Right forelimb (tissue), 1 donor: ENCODE measurements at places on chromosomes 2 and 18.

GRCh38 chr2:20424300-20425290 lies 22.3 kb upstream of the RHOB start:
- peak; percentile 51 for DNase-seq

DNA sequence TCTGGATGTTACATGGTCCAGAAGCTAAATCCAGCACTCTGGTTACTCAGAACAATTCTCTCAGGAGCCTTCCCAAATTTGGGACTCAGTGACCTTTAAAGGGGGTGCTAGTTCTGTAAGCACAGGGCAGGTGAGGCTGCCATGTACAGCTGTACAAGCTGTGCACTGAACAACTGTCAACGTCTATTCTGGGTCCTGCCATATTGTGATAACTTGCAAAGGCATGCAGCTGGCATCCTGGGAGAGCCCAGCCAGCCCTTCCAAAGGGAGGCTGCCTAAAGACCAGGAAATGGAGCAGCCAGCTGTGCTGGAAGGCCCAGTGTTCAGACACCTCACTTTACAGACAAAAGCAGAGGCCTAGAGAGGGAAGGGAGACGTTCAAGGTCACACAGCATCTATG lies 204.8 kb downstream of the KLHL29 start:
- DNase-seq: peak; percentile 46

- DNase-seq: no peak
These were observed 31.7 kb upstream of the SERTAD2 start for GRCh38 chr2:64685430-64685829.

- no peak for DNase-seq
These were observed 207.0 kb upstream of the VWC2L start for GRCh38 chr2:214203744-214204289.

DNA sequence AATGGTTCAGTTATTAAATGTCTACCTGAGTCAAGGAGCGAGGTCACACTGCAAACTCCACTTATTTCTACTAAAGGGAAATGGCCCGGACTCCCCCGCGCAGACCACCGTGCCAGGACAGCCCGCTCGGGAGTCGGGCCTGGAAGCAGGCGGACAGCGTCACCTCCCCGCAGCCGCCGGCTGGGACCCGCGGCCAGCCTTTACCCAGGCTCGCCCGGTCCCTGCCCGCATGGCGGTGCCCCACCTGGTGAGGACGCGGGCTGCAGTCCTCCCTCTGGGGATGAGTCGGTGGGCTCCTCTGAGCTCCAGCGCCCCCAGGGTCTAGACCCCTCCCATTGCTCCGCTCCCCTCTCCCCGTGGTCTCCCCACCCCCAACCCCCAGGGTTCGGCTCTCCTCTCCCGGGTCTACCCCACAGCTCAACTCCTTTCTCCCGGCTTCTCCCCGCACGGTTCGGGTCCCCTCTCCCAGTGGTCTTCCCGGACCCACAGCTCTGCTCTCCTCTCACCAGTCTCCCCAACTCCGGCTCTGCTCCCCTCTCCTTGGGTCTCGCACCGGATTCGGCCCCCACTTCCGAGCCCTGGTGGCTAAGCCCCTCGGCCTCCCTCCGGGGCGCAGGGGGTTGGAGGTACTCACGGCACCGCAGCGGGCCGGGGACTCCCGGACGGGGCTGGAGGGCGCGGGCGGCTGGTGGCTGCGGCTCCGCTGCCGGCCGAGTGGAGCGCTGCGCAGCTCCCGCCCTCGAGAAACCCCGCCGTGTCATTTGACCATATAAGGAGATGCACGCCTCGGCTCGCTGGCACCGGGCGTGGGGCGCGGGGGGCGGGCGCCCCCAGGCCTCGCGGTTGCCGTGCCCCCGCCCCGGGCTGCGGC lies at the start of gene FHL2:
FHL2 (minus strand) TSS at position 716 of the 871 bp plus-strand sequence. CDS start 12,535 bp downstream, outside the sequence.
- DNase-seq: peak; percentile 87

DNA sequence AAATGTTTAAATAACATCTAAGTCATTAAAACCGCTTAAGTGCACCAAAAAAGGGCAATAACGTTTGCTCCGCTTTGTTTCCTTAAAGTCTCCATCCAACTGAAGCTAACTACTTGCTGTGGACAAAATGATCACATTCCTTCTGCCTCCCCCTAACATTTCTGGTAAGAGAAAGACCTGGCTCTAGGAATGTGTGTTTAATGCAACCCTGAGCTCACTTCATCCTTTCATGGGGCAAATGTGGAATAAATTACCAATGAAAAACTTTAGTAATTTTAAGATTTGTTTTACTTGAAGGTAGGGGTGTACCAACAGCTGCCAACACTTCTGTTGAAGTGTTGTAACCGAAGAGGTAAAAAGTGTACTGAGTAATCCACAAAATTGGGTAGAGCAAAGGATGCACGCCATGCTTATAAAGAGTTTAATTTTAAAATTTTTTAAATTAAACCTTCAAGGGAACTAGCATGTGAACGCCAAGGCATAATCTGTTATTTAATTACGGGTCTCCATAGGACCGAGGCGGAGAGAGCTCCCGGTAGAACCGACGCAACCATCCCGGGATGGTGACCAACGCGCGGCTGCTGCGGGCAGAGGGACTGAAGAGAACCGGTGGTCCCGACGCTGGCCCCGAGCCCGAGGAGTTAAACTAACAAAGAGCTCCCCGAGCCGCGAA lies 1.1 kb downstream of the HNRNPLL start:
- no peak for DNase-seq

DNA sequence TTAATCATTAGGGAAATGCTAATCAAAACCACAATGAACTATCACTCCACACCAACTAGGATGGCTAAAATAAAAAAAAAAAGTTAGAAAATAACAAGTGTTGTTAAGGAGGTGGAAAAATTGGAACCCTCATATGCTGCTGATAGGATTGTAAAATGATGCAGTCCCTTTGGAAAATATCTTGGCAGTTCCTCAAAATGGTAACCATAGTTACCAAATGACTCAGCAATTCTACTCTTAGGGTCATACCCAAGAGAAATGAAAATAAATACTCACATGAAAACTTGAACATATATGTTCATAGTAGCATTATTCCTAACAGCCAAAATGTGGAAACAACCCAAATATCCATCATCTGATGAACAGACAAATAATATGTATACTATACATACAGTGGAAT lies 15.7 kb upstream of the ACVR2A start:
- no peak for DNase-seq

- no peak for DNase-seq
These were observed 398.9 kb downstream of the DCC start for GRCh38 chr18:52738946-52739345.

DNA sequence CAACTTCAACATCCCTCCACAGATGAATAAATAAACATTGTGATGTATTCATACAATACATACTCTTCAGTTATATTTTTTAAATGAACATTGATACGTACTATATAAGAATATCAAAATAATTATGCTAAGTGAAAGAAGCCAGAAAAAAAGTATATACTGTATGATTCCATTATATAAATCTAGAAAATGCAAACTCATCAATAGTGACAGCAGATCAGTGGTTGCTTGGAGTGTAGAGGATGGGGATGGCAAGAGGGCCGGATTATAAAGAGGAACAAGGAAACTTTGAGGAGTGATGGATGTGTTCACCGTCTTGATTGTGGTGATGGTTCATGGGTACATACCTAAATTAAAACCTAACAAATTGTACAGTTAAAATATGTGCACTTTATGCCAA lies 3.0 kb upstream of the TTC27 start:
- no peak for DNase-seq

GRCh38 chr2:207248702-207249377 lies 83.1 kb upstream of the KLF7 start:
- no peak for DNase-seq

DNA sequence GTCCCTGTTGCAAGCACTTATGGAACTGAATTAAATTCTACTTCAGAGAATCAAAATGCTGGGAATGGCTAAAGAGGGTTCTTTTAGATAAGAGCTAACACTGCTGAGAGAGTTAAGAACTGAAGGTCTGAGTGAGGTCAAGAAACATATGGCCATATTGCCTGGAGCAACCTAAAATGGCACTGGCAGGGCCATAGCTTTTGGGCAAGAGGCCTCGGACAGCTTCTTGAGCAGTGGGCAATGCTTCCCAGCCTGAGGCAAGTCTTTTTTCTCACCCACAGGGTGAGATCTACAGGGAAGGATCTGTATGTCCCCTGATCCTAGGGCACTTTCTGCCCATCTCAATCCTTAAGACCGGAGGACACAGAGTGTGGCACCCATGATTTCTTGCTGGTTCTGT lies 244.6 kb upstream of the NT5C1B start:
- no peak for DNase-seq

DNA sequence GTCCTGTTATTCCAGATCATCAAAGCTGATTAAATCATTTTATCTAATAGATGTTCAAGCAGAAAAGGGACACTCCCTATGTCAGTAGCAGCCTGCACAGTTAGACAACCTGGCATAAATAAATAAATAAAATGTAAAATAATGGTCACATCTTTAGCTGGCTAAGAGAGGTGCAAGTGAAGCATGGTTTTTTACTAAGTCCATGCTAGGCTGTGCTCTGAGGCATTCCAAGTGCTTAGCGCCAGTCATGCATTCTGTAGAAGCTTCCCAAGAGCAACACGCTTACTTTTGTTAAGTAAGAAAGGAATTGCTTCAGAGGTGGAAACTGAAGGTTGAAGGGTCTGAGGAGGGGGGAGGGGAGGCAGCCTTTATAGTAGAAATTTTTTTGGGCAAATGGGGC lies 351.2 kb downstream of the CDH2 start:
- DNase-seq: no peak
